ENCODE measurements at places on chromosomes 7 and 10. TPM values are rescaled to one million over a fixed set of nuclear protein-coding genes. Genes with fewer than 3 reads are reported as not detected.

GRCh38 chr7:81770728-81771223 is 929 bp upstream of the HGF start:
- no peak for DNase-seq

DNA sequence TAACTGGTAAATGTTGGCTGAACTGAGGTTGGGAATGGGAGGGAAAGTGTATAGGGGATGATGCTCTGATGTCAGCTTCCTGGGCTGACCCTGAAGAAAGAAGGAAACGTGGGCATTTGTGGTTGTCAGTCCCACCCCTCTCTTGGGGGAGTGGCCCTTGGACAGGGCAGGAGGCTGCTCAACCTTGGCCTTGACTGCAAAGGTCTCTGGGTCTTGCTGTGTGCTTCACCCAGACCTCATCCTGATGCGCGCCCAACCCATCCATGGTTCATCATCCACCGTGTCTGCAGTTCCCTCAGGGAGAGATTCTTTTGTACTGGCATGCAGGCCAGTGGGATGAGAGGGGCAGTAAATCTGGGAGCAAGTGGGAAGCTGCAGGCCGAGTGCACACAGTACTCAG is 4.7 kb upstream of the ZYX start:
- no peak for DNase-seq

RADIL gene
- 6.8 TPM for total RNA-seq

DNA sequence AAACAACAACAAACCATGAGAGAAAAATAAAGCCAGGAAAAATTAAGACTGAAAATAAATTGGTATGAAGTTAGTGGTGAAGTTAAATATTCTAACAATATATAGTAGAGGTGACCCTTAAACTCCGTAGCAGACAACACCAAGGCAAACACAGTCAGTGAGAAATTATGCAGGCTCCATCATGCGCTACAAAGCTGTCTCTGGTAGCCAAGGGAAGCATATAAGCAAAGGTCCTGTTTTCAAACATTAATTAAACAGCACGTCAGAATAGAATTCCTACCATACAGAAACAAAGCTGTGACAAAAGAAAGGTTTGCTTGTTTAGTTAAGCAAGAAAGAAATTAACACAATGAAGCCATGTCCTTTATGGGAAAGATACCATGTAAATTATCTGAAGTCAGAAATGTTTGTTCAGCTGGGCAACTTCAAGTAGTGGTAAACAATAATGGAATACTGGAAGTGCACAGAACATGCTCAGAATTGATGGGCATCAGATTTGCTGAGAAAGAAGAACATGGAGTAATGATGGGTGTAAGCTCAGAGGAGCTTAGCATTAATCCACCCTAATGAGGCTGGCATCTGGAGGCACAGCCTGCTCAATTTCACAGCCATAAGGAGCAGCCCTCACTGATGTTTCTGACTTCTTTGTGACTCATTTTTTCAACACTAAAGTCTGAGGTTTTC is 75.7 kb downstream of the IGF2BP3 start:
- no peak for DNase-seq

NEURL1 gene
- total RNA-seq, result 0.39 TPM

DNA sequence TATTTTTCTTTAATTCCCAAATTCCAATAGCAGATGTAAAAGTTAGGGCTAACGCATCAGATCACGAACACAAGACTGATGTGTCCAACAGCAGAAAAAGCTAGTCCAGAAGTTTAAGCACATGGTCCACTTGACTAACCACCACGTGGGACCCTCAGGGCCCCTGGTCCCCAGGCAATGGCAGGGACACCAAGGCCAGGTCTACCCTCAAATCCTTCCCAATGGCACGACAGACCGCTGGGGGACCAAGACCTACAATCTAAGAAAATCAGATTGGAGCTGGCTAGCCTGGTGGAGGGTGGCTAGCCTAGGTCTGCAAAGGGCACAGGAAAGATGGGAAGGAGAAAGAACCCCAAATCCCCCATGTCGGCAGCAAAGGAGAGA is 1.5 kb downstream of the GIGYF1 start:
- DNase-seq, result no peak

GRCh38 chr7:22488643-22489462 is 11.1 kb downstream of the STEAP1B start:
- peak; percentile 64 for DNase-seq

CCL26 gene
- 0.47 TPM for total RNA-seq

Measured in left cardiac atrium (tissue), 4 donors.